ENCODE measurements at places on chromosomes 12 and 14.

DNA sequence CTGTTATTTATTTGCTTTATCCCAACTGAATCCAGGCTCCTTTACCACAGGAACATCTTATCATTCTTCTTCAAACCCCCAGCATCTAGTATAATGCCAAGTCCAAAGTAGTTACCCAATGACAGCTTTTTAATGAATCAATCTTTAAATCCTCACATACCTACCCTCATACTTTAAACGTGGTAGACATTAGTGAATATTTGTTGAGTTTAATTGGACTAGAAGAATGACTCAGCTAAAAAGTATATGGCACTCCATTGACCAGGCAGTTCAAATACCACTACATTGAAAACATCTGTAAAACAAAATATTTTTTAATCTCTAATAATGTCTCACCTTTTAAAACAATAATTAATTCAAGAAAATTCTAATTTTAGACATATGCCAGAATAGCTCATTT, 98.1 kb downstream of the ZFC3H1 start:
- no peak for DNase-seq

DNA sequence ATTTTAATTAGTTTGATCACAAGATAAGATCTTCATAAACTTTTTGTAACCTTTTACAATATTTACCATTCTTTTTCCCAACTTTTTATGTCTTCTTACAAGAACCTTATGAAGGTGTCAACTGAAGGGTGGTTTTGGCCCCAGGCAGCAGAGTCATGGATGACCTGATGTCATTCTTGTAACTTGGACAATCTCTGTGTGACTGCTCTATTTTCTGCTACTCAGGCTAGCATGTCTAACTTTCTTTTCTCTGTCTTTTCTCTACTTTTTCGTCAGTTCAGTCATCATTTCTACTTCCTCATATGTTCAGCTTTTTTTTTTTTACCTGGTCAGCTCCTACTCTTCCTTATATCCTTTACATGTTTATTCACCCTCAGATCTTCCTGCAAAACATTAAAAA, 150.7 kb upstream of the PTPRQ start:
- DNase-seq: no peak

DNA sequence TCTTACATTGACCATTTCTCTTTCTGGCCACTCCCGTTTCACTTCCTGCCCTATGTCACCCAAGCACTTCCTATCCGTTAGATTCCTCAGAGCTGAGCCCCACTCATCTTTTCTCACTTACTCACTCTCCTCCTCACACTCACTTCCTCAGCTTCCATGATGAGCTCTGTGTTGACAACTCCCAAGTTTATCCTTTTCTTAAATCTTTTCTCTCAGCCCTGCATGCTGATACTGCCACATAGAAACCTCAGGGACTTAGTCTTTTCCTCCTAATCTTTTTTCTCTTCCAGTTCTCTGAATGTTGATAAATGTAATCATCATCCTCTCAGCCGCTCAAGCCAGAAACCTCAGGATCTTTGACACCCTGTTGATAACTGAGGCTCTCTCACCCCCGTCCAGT, 99.6 kb downstream of the ANO6 start:
- DNase-seq: no peak

GRCh38 chr14:77339407-77339806, 18.6 kb downstream of the GSTZ1 start:
- DNase-seq: no peak

DNA sequence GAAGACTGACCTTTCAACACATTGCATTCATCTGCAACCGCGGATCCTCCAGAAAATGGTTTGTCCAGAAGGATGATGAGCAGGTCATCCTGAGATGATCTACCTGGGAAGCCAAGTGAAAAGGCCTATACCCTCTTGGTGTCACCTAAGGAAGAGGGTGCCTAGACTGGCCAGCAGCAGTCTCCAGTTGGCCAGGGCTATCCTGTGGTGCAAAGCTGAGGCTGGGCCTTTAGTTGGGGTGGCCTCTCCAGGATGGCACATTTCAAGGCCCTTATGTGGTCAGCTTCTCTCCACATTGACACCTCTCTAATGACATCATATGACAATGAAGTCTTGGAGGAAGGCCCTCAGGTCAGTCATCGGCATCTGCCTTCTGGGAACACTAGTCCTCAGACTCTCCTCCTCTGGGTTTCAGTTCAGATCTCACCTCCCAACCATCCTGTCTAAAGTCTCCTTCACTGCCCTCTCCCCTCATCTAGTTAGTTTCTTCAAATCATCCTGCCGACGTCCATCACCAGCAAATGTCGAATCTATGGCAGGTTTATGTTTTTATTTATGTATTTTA, 3.3 kb upstream of the SLC22A17 start:
- no peak for DNase-seq

DNA sequence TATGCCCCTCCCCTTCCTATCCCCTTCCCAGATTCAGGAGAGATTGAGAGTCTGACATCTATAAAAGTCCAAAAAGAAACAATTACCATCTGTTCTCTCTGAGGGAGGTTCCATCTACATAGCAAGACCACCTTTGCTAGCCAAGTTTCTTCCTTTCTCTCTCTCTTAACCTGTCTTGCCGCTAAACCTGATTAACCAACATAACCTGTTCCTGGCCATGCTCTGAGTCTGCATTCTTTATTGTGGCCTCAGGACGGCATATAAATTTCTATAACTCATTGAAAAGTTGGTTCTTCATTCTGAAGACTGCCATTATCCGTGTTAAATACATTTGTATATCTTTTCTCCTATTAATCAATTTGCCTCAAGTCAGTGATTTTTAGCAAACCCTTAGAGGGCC, 594.0 kb downstream of the KCNH5 start:
- no peak for DNase-seq

GRCh38 chr14:79680087-79680486, 531.2 kb downstream of the DIO2 start:
- DNase-seq: no peak
